Activated CD8-positive, alpha-beta memory T cell treated with anti-CD3 and anti-CD28 coated beads, Interleukin-2, amount 10 ng/mL, durations not matched to agents 7 days and 5 days (primary cell): ENCODE measurements at places on chromosomes 3 and 15. TPM values are rescaled to one million over a fixed set of nuclear protein-coding genes. Genes with fewer than 3 reads are reported as not detected.

Gene ATG7
- 38.2 TPM for total RNA-seq

Gene PRKCD
- total RNA-seq, result 18.7 TPM

GRCh38 chr15:42996871-42997270, 76.3 kb upstream of the TTBK2 start:
- DNase-seq, result no peak

- peak; percentile 83 for DNase-seq
Measured at GRCh38 chr15:85580879-85581278, 200.5 kb downstream of the AKAP13 start.

Gene PARP14
- total RNA-seq, result 133 TPM

DNA sequence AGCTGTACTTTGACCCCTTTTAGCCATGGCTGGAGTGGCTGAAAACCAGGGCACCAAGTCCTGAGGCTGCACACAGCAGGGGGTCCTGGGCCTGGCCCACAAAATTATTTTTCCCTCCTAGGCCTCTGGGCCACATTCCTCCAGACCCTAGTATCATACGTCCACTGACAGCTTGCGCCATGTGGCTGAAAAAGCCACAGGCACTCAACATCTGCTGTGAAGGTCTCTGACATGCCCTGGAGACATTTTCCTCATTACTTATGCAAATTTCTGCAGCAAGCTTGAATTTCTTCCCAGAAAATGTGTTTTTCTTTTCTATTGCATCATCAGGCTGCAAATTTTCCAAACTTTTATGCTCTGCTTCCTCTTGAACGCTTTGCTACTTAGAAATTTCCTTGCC, 239.0 kb downstream of the SQOR start:
- DNase-seq, result no peak

Gene STRA6
- not detected for total RNA-seq

DNA sequence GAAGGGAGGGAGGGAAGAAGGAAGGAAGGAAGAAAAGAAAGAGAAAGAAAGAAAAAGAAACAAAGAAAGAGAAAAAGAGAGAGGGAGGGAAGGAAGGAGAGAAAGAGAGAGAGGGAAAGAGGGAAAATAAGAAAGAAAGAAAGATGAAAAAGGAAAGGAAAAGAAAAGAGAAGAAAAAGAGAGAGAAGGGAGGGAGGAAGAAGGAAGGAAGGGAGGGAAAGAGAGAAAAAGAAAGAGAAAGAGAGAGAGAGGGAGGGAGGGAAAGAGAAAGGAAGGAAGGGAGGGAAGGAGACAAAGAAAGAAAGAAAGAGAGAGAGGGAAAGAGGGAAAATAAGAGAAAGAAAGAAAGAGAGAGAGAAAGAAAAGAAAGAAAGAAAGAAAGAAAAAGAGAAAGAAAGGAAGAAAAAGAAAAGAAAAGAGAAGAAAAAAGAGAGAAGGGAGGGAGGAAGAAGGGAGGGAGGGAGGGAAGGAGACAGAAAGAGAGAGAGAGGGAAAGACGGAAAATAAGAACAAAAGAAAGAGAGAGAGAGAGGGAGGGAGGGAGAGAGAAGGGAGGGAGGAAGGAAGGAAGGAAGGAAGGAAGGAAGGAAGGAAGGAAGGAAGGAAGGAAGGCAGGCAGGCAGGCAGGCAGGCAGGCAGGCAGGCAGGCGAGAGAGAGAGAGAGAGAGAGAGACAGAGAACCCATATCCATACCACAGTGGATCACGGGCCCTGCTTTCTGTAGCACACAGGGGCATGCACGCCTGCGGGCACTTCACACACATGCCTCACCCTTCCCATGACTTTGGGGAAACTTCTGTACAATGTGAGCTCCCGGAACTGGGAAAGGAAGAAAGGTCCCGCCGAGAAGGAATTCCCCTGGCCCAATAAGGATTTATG, 52.5 kb downstream of the ADCY5 start:
- DNase-seq, result no peak

DNA sequence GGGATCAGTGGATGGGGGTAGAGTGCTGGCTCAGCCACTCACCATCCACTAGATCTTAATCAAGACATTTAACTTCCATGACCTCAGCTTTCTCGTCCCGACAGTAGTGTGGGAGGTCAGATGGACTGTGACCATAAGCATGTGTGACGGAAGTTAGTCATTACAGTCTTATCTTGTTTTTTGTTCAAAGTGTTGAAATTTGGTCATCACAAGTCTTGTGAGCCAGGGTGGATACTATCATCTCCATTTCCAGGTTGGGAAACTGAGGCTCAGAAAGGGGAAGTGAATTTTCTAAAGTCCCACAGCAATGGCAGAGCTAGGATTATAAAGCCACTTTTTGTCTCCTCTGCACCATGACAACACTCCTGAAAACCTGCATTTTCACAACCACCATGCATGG, 32.0 kb upstream of the ITGA11 start:
- no peak for DNase-seq

Gene ABTB1
- 16.0 TPM for total RNA-seq

Gene GOLGA6B
- total RNA-seq, result not detected

DNA sequence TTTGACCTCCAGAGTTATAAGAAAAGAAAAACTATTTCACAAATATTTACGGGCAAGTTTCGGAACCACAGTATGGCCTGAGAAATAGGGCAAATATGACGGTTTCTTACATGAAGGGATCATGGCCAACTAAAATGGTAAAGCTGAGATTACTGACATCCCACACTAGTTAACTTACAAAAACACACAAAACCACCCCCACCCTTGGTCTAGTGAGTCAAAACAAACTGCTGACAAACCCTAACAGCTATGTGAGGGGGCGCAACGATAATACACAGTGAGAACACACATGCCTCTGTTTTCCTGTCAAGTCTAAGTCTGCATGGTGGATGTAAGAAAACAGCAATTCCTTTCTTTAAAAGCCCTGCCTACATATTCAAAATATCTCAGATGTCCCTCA, 32.3 kb downstream of the CBLB start:
- peak; percentile 82 for DNase-seq

Gene NAALADL2
- not detected for total RNA-seq

Gene EPHB3
- not detected for total RNA-seq

Gene COL7A1
- 1.1 TPM for total RNA-seq

GRCh38 chr3:103613397-103614156, 1178.8 kb downstream of the ZPLD1 start:
- no peak for DNase-seq

Gene DAZL
- 0.07 TPM for total RNA-seq

DNA sequence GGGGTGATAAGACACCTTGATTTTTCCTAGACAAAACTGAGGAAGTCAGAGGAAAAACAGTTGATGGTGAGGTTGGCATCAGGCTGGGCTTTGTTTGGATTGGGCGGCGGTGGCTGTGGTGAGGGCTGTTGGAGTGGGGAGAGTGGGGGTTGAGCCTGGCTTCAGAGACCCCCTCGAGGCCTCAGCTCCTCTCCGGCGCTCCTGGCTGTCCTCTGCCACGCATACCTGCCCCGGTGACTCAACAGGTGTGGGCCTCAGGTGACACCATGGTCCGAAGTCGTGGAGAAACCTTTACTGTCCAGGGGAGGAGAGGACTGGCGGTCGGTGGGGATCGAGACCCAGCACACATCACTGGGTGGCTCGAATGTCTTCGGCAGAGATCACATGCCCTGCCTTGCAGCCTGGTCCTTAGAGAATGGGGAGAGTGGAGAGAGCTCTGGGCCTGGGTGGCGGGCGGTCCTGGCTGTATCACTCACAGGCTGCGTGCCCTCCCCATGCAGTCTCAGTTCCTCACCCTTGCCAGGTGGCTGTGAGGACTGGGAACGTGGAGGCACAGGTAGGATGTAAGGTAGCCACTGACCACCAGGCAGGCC, 2.6 kb downstream of the APBA2 start:
- DNase-seq, result no peak

Gene ITPR1
- total RNA-seq, result 109 TPM

DNA sequence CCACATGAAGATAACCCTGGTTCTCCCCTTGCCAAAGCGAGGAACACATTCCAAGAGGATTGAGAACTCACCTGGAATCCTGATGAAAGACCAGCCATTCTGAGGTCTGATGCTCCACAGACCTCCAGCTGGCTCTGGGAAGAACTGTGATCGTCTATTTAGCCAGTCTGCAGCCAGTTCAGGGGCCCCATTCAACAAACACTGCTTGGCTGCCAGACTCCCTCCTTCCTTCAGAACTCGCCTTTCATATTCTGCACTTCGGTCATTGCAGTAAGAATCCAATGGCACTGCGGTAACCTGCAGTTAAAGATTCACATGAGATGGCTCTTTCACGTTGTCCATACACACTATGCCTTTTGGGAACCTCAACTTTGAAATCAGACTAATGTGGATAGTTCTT, 67.6 kb downstream of the CHAC1 start:
- DNase-seq, result no peak

DNA sequence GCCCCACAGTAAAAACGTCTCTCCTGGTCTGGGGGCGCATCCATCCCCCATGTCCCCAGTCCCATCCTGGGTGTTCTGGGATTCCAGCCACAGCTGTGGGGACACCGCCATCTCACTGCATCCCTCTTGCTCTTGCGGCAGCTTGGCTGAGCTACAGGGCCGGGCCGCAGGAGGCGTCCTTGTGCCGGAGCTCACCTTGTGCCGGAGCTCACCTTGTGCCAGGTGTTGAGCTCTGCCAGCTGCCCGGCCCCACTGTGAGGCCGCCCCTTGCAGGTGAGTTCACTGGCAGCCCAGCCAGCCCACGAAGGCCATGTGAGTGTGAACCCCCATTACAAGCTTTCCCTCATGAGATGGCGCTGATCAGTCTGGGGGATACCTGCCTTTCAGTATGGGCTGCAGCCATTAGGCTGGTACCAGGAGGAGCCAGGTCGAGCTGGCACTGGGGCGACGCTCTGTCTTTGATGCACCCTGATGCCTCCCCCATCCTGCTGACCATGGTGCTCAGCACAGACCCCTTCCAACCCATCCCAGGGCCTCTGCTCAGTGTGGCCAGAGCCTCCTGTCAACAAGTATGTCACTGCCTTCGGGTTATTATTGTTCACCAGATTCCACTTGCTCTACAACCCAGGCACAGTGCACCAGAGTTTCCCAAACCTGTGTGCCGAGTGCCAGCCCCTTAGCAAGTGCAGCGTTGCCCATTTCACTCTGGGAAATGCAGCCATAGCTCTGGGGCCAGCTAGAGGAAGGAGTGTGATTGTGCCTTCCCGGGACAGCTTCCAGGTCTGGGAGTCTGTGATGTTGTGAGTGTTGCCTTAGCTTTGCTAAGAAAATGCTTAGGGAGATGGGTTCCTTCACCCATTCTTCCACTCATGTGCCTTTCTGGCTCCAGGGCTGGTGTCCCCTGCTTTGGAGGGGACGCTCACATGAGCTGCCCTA, 105.7 kb downstream of the APBA2 start:
- no peak for DNase-seq

- DNase-seq, result no peak
Measured at GRCh38 chr3:148880681-148881080, 15.6 kb downstream of the CPA3 start.

DNA sequence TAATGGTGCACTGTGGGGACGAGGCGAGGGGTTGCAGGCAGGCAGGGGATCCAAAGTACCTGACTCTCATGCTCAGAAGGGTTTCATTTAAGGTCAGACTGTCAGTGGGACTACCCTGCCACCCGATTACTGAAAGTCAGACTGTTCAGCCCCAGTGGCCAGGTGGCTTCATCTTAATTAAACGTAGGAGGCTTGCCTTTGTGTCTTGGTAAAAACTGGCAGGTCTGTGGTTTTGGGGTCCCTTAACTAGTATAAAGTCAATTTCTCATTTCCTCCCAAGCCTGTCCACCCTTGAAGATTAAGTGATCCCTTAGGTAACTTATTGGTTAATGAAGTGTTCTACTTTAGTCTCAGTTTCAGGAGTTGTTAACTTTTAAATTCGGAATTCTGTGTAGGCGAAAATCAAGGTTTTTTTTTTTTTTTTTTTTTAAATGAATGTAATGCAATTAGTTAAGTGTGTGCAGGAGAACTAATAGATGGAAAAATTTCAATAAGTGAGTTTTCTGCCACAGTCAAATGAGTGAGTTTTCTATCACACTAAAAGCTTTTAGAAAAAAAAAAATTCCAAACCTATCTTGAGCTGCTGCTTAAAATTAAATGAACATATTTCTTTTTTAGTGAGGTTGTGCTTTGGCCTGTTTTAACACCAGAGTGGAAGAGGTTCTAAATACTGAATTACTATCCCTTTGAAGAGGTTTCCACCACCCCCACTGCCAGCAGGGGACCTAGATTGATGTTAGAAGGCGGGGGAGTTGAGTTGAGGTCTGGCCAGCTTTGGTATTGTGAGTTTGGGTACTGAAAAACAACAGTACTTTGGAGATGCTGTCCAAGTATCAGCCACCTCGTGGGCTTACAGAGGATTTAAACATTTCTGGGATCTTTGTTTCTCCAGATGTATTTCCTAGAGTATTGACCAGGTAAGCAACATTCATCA, 15.2 kb downstream of the ITPR1 start:
- DNase-seq, result no peak
